ENCODE measurements at places on chromosomes 3 and 15. TPM values are rescaled to one million over a fixed set of nuclear protein-coding genes. Genes with fewer than 3 reads are reported as not detected.

CPNE9 gene
- total RNA-seq = 0.58 TPM

DNA sequence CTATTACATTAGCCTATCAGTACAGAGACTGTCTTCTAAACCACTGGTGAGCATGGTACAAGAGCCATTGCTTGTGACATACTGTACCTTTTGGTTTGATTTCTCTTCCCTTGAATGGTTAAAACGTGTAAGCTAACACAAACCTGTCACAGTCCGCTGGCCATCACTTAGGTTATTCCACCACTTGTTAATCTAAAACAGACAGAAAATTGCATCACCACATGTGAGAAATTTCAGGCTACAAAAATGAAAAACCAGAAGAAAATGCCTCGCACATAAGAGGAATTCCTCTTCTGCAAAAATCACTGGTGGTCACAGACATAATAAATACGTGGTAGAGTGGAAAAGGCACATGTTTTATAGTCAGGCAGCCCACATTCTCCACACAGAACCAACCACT lies 22.1 kb downstream of the PARL start:
- no peak for DNase-seq
- H3K4me3 ChIP-seq = no peak overlapping the region
- H3K4me1 ChIP-seq = no peaks in the 10 kb centered on the region
- H3K27ac ChIP-seq = no peak overlapping the region
- H3K36me3 ChIP-seq = peaks cover 51% of the 10 kb centered on the region
- H3K27me3 ChIP-seq = no peaks in the 10 kb centered on the region

- no peaks in the 10 kb centered on the region for H3K36me3 ChIP-seq
- no peaks in the 10 kb centered on the region for H3K4me1 ChIP-seq
- no peaks in the 10 kb centered on the region for H3K27me3 ChIP-seq
- H3K4me3 ChIP-seq = no peak overlapping the region
- H3K27ac ChIP-seq = no peak overlapping the region
Observed at GRCh38 chr3:172467170-172467824, 19.0 kb upstream of the GHSR start.

- DNase-seq = no peak
- H3K27ac ChIP-seq = no peak overlapping the region
- no peaks in the 10 kb centered on the region for H3K36me3 ChIP-seq
- no peaks in the 10 kb centered on the region for H3K4me1 ChIP-seq
- no peaks in the 10 kb centered on the region for H3K27me3 ChIP-seq
Observed at GRCh38 chr3:72032441-72033135, 247.6 kb upstream of the PROK2 start.

DNA sequence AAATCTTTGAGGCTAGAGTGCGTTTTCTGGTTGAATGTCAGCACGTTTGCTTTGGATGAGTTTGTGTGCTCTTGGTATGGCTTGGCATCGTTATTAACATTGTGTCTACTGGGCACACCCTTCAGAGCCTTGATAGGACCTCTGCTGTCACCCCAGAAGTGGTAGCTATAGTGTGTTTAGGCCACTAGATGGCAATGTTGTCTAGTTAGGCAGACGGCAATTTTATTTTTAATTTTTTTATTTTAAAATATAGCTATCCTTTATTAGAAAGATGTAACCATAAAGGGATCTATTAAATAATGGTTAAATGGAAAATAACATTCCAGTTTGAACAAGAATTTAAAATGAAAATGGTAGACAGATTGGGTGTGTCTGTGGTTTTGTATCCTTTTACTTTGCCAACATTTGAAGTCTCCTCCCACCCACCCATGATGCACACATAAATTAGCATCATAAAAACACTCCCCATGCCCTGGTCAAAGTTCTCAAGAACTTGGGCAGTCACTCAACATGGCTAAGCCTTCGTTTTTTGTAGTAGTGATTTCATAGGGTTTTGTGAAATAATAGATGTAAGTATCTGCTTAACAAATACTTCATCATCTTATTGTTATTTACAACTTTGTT lies 200.7 kb downstream of the KCNH8 start:
- H3K4me1 ChIP-seq = no peaks in the 10 kb centered on the region
- DNase-seq = no peak
- no peaks in the 10 kb centered on the region for H3K27me3 ChIP-seq
- no peaks in the 10 kb centered on the region for H3K36me3 ChIP-seq
- H3K4me3 ChIP-seq = no peak overlapping the region

DNA sequence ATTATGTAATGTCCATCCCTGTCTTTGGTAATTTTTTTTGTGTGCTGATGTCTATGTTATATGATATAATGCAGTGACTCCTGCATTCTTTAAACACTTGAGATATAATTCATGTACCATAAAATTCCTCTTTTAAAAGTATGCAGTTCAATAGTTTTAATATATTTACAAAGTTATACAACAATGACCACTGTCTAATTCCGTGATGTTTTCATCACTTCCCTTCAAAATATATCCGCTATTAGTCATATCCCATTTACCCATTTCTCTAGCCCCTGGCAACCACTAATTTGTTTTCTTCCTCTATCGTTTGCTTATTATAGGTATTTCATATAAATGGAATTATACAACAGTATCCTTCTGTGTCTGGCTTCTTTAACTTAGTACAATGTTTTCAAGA lies 64.9 kb upstream of the SUCLG2 start:
- H3K36me3 ChIP-seq = no peaks in the 10 kb centered on the region
- no peak overlapping the region for H3K4me3 ChIP-seq
- no peak overlapping the region for H3K27ac ChIP-seq
- no peaks in the 10 kb centered on the region for H3K4me1 ChIP-seq
- H3K27me3 ChIP-seq = no peaks in the 10 kb centered on the region

- no peaks in the 10 kb centered on the region for H3K27me3 ChIP-seq
- H3K4me1 ChIP-seq = peaks cover 3% of the 10 kb centered on the region
- H3K4me3 ChIP-seq = no peak overlapping the region
- H3K36me3 ChIP-seq = no peaks in the 10 kb centered on the region
Observed at GRCh38 chr3:185979721-185980121, 41.9 kb upstream of the TRA2B start.

DNA sequence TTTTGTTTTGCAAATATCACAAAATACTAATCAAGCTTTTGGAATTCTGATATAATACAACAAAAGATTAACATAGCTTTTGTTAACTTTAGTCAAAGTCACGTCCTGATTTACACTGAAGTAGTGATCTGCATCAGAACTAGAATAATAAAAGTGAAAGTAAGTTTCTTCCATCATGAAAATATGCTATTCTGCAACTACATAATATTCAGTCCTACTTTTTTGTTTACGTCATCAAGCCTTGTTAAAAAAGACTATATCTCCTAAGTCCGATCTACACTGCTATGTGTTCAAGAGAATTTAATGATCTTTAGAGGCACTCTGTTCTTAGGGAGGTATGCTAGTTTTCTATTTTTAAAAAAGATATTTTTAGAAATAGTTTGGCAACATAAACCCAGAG lies 330.1 kb downstream of the ARPP21 start:
- no peak for DNase-seq
- H3K4me3 ChIP-seq = no peak overlapping the region
- H3K27me3 ChIP-seq = no peaks in the 10 kb centered on the region
- H3K4me1 ChIP-seq = no peaks in the 10 kb centered on the region

GRCh38 chr15:98668566-98669308 lies 20.4 kb downstream of the IGF1R start:
- peaks cover 13% of the 10 kb centered on the region for H3K4me1 ChIP-seq
- DNase-seq = no peak
- H3K27me3 ChIP-seq = no peaks in the 10 kb centered on the region

DNA sequence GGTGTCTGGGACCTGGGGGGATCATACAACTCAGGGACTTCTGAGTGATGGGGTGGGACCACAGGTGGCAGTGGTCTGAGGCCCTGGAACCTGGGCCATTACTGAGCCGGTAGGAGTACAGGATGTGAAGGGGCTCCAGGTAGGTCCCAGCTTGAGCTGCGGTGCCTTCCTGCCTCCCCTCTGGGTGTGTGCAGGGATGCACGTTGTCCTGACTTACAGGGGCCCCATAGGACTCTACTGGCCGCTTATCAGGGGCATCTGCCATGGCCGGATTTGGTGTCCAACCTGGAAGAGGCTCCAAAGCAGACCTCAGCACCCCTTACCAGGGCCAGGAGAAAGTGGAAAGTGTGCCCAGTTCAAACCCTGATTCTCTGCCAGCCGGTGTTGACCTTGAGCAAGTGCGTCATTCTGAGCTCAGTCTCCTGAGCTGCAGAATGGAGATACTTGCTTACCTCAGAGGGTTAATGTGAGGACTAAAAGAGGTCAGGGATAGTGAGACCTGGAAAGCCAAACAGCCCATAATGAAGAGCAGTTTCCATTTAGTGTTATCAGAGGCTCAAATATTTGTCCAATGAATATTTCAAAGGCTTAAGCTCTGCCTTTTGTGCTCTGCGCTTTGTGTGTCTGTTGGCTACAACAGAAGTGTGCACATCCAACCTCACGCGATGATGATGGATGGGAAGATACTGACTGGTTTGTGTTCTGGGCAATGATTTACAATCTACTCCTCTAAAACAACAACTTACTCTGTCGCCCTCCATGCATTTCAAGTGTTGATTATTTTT lies 35.4 kb upstream of the ESYT3 start:
- DNase-seq = no peak
- H3K27ac ChIP-seq = no peak overlapping the region
- H3K4me3 ChIP-seq = no peak overlapping the region
- H3K36me3 ChIP-seq = no peaks in the 10 kb centered on the region
- H3K4me1 ChIP-seq = no peaks in the 10 kb centered on the region
- no peaks in the 10 kb centered on the region for H3K27me3 ChIP-seq

- no peaks in the 10 kb centered on the region for H3K36me3 ChIP-seq
- H3K4me1 ChIP-seq = peaks cover 5% of the 10 kb centered on the region
- H3K27ac ChIP-seq = no peak overlapping the region
Observed at GRCh38 chr15:70579766-70580165, 183.6 kb downstream of the UACA start.

PLCL2 gene
- total RNA-seq = 67.1 TPM

- no peaks in the 10 kb centered on the region for H3K27me3 ChIP-seq
- no peak overlapping the region for H3K4me3 ChIP-seq
- DNase-seq = no peak
- no peaks in the 10 kb centered on the region for H3K4me1 ChIP-seq
Observed at GRCh38 chr3:14206548-14207177, 28.0 kb downstream of the LSM3 start.

DNA sequence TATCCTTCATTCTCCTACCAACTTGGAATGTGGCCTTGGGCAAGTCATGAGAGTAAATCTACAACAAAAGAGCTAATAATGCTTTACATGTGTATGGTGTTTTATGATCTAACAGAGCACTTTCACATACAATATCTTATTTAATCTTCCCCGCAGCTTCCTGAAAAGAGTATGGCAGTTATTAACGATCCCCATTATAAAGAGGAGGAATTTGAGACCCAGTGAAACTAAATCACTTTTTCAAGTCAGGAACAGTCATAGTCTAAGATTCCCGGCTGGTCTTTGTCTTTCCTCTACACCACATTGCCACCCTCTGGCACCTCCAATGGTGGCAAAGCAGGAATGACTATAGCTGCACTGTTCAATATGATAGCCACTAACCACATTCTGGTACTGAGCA lies 69.7 kb upstream of the CMSS1 start:
- H3K4me1 ChIP-seq = no peaks in the 10 kb centered on the region
- no peak overlapping the region for H3K4me3 ChIP-seq
- no peak for DNase-seq

- no peaks in the 10 kb centered on the region for H3K27me3 ChIP-seq
- peaks cover 4% of the 10 kb centered on the region for H3K4me1 ChIP-seq
- H3K27ac ChIP-seq = no peak overlapping the region
Observed at GRCh38 chr15:67790610-67791319, 34.5 kb upstream of the SKOR1 start.

DNA sequence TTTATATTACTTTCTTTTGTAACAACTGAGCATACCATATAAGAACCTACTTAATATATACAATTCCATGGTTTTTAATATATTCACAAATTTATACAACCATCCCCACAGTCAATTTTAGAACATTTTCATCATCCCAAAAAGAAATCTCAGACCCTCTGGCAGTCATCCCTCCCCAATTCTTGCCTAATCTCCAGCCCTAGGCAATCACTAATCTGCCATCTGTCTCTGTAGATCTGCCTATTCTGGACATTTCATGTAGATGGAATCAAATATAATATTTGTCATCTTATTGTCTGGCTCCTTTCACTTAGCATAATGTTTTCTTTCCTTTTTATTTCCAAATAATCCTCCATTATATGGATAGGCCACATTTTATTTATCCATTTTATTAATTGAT lies 92.5 kb downstream of the LARS2 start:
- DNase-seq = no peak
- no peaks in the 10 kb centered on the region for H3K4me1 ChIP-seq
- H3K4me3 ChIP-seq = no peak overlapping the region
- no peak overlapping the region for H3K27ac ChIP-seq

DNA sequence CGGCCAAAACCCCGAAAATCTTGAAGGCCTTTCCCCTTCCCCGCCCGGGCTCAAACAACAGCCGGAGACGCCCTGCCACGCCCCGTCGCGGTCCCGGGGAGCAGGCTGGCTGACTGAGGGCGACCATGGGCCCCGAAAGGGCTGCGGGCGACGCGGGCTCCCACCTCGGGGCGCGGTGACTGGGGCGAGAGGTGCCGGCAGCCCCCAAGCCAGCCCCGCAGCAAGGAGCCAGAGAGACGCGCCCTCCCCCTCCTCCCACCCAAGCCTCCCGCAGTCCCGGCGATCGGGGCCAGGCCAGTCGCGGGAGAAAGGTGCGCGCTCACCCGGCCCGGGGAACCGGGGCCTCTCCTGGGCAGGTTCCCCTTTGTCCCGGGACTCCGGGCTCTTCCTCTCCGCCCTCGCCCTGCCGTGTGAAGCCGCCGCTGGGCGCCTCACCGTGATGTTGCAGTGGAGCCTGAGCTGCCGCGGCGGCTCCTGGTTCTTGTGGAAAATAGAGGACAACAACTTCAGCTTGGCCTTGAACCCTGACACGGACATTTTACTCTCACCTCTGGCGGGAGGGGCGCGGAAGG lies 30.6 kb upstream of the ZSCAN2 start:
- H3K4me3 ChIP-seq = peak overlapping the region; percentile 65
- H3K27ac ChIP-seq = peak overlapping the region; percentile 43
- DNase-seq = peak; percentile 33
- no peaks in the 10 kb centered on the region for H3K27me3 ChIP-seq
- H3K4me1 ChIP-seq = peaks cover 7% of the 10 kb centered on the region

DNAH12 gene
- 0.11 TPM for total RNA-seq

- H3K27me3 ChIP-seq = no peaks in the 10 kb centered on the region
- no peaks in the 10 kb centered on the region for H3K4me1 ChIP-seq
- DNase-seq = no peak
- H3K36me3 ChIP-seq = no peaks in the 10 kb centered on the region
Observed at GRCh38 chr3:8578282-8578681, 66.3 kb downstream of the SSUH2 start.

ATG3 gene
- total RNA-seq = 49.0 TPM

SENP2 gene
- total RNA-seq = 46.0 TPM

All from CD4-positive, alpha-beta memory T cell (primary cell).